ENCODE measurements at places on chromosomes 5 and 9.

DNA sequence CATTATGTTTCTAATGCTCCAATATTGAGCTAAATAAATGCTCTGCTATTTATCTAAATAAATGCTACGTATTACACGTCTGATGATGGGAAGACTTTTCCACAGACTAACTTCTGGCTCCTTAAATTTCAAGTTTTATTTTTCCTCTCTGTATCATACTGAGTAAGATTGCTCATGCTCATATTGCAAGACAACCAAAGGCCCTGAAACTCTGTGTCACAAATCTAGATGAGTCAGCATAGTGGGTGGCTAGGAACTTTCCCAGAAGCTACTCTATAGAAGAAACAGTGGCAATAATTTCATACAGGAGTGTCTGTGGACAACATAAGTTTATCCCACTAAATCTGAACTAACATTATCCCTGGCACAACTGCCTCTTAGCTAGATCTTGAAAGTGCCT lies 53.0 kb upstream of the RFX3 start:
- DNase-seq, result no peak

DNA sequence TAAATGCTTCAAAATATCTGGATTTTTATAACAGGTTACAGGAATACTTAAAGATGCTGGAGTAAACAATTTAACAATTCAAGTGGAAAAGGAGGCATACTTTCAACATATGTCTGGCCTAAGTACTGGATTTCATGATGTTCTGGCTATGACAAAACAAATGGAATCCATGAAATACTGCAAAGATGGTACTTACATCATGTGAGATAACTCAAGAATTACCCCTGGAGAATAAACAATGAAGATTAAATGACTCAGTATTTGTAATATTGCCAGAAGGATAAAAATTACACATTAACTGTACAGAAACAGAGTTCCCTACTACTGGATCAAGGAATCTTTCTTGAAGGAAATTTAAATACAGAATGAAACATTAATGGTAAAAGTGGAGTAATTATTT lies 35.6 kb downstream of the SLC30A5 start:
- no peak for DNase-seq

- DNase-seq, result no peak
Measured at GRCh38 chr9:90459321-90459720, 183.3 kb downstream of the DIRAS2 start.

- DNase-seq, result no peak
Measured at GRCh38 chr5:149455889-149456409, 76.9 kb upstream of the IL17B start.

DNA sequence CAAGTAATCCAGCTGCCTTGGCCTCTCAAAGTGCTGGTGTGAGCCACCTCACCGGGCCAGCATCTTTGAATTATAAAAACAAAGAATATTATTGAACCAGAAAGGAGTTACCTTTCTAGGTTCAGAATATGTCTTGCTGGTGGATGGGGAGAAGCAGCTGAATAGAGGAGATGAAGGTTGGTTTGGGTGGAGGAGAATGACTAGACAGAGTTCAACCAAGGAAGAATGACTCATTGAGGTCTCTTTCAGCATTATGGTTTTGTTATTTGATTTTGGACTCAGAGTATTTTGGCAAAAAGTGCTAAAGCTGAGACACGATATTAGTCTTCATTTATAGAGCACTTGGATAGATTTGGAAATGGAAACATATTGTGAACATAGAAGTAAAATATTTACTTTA lies 75.2 kb upstream of the MPDZ start:
- no peak for DNase-seq
